ENCODE measurements at places on chromosomes 4 and X. TPM values are rescaled to one million over a fixed set of nuclear protein-coding genes. Genes with fewer than 3 reads are reported as not detected.

FAM9C gene
- not detected for total RNA-seq

MYOZ2 gene
- total RNA-seq, result 0.58 TPM

DNA sequence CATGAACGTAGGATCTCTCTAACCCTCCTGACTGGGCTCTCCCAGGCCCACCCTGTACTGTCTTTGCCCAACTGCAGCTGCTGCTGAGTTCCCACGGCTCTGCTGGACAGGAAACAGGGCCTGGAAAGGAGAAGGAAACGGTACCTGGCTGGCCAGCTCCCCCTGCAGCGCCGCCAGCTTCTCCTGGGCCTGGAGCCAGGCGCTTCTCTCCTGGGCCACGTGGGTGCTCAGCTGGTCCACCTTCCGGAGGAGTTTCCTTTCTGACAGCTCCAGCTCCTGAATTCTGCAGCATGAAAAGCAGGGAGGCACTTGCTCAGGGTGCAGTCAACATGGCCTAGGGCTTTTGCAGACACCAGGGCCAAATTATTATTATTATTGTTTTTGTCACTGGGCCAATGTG, 6.5 kb downstream of the C4orf50 start:
- H3K36me3 ChIP-seq, result no peaks in the 10 kb centered on the region
- DNase-seq, result no peak

GRCh38 chrX:149652232-149652981, 20.8 kb upstream of the TMEM185A start:
- no peak overlapping the region for H3K27ac ChIP-seq
- no peaks in the 10 kb centered on the region for H3K27me3 ChIP-seq
- no peak for DNase-seq
- H3K36me3 ChIP-seq, result no peaks in the 10 kb centered on the region

DNA sequence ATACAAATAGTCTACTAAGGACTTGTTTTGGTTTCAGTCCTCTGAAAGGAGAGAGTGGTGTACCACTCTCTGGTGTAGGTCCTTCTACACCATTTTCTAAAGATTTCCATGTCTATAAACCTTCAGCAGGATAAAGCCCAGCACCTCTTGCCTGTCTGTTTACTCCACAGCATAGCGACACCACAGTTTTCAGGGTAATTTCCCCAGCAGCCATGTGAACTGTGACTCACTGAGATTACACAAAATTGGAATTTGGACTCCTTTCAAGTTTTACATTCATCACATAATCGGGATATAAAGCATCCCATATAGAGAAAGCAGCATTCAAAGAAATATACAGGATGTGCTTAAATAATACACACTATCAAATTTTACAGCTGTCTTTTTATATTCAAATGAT, 229.6 kb downstream of the PRDM5 start:
- H3K4me3 ChIP-seq, result no peak overlapping the region

HMGB2 gene
- total RNA-seq, result 35.7 TPM

SCOC gene
- total RNA-seq, result 64.4 TPM

RAB41 gene
- total RNA-seq, result not detected

PWWP3B gene
- total RNA-seq, result 0.13 TPM

- DNase-seq, result no peak
- H3K4me1 ChIP-seq, result no peaks in the 10 kb centered on the region
- no peaks in the 10 kb centered on the region for H3K27me3 ChIP-seq
- H3K27ac ChIP-seq, result no peak overlapping the region
Measured at GRCh38 chr4:153160821-153161220, 43.4 kb upstream of the TRIM2 start.

GRCh38 chr4:184845367-184846021, 19.7 kb upstream of the ACSL1 start:
- H3K27ac ChIP-seq, result no peak overlapping the region
- no peak overlapping the region for H3K4me3 ChIP-seq
- DNase-seq, result no peak
- H3K27me3 ChIP-seq, result no peaks in the 10 kb centered on the region
- no peaks in the 10 kb centered on the region for H3K36me3 ChIP-seq
- no peaks in the 10 kb centered on the region for H3K4me1 ChIP-seq

DNA sequence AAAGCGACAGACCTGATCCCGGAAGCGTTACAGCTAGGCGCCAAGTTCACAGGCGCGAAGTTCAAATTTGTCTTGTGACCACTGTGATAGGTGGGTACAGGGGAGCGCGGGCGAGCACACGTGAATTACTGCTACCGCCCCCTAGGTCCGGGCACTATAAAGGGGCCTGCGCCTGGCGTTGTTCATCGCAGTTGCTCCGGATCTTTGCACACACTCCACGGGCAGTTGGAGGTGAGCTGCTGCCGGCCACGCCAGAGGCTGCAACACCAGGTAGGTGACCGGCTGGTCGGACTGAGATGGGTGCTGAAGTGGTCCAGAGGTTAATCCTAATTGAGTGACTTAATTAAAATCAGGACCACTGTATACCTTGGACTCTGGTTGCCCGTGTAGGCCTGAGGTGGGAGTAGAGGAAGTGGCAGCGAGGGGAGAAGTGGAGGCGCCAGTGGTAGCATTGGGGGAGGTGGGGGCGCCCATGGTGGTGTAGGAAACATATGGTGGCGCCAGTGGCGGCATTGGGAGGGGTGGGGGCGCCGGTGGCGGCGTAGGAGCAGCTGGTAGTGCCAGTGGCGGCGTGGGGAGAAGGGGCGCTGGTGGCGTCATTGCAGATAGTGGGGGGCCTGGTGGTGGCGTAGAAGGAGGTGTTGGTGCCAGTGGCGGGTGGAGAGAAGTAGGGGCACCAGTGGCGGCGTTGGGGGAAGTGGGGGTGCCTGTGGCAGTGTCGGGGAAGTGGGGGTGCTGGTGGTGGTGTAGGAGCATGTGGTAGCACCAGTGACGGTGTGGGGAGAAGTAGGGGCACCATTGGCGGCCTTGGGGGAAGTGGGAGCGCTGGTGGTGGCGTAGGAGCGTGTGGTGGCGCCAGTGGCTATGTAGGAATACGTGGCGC, at the start of gene GCNA:
Gene GCNA (plus strand): TSS at position 185 of the 883 bp plus-strand sequence. CDS start 2,385 bp downstream, outside the sequence.
- H3K27me3 ChIP-seq, result no peaks in the 10 kb centered on the region
- no peaks in the 10 kb centered on the region for H3K4me1 ChIP-seq
- no peak for DNase-seq
- peaks cover 36% of the 10 kb centered on the region for H3K36me3 ChIP-seq

GRCh38 chr4:10442976-10443375, 14.2 kb downstream of the ZNF518B start:
- no peaks in the 10 kb centered on the region for H3K27me3 ChIP-seq
- no peak for DNase-seq
- H3K4me3 ChIP-seq, result no peak overlapping the region
- H3K27ac ChIP-seq, result no peak overlapping the region
- H3K36me3 ChIP-seq, result peaks cover 15% of the 10 kb centered on the region

CYBB gene
- 13.3 TPM for total RNA-seq

GRCh38 chrX:154023276-154024000, 3.7 kb upstream of the IRAK1 start:
- H3K36me3 ChIP-seq, result peaks cover 9% of the 10 kb centered on the region
- DNase-seq, result no peak
- no peak overlapping the region for H3K27ac ChIP-seq
- no peak overlapping the region for H3K4me3 ChIP-seq
- no peaks in the 10 kb centered on the region for H3K27me3 ChIP-seq

DNA sequence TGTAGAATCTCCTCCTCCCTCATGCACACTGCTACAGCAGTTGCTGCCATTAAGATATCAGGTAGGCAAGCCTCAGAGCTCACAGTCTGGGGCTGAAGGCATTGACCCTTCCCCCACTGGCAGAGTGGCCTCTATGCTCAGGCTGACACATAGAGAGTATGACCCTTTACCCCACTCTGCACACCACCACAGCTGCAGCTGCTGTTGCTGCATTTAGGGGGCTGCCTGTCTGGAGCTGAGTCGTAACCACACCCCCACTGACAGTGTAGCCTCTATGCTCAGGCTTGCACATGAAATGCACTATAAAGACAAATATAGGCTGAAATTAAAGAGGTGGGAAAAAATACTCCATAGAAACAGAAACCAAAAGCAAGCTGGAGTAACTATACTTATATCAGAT, 289.3 kb upstream of the PABPC4L start:
- H3K4me1 ChIP-seq, result no peaks in the 10 kb centered on the region
- no peaks in the 10 kb centered on the region for H3K36me3 ChIP-seq
- no peak overlapping the region for H3K27ac ChIP-seq
- no peak overlapping the region for H3K4me3 ChIP-seq
- H3K27me3 ChIP-seq, result no peaks in the 10 kb centered on the region
- no peak for DNase-seq

GRCh38 chr4:96642490-96642889, 802.6 kb downstream of the PDHA2 start:
- no peaks in the 10 kb centered on the region for H3K4me1 ChIP-seq
- H3K27me3 ChIP-seq, result no peaks in the 10 kb centered on the region
- no peak for DNase-seq
- no peak overlapping the region for H3K27ac ChIP-seq
- no peaks in the 10 kb centered on the region for H3K36me3 ChIP-seq
- no peak overlapping the region for H3K4me3 ChIP-seq

CYLC1 gene
- not detected for total RNA-seq

DNA sequence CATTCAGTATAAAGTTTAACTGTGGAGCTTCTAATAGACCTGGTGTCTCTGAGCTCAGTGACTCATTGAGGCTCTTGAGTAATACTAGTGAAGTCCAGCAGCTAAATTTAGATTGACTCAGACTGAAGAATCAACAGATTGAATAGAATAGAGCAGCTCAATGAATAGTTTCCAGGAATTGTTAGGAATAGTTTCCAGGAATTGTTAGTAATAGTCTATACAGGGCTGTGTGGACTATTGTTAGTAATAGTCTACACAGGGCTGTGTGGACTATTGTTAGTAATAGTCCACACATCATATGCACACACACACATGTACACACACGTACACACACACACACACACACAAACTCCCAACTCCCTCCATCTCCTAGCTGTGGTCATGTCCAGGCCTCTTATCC, 3.0 kb downstream of the GIMD1 start:
- H3K4me3 ChIP-seq, result no peak overlapping the region
- no peak for DNase-seq
- H3K27ac ChIP-seq, result no peak overlapping the region
- H3K27me3 ChIP-seq, result no peaks in the 10 kb centered on the region

WDR1 gene
- total RNA-seq, result 451 TPM

CLGN gene
- total RNA-seq, result 2.3 TPM

CCDC160 gene
- total RNA-seq, result not detected

DNA sequence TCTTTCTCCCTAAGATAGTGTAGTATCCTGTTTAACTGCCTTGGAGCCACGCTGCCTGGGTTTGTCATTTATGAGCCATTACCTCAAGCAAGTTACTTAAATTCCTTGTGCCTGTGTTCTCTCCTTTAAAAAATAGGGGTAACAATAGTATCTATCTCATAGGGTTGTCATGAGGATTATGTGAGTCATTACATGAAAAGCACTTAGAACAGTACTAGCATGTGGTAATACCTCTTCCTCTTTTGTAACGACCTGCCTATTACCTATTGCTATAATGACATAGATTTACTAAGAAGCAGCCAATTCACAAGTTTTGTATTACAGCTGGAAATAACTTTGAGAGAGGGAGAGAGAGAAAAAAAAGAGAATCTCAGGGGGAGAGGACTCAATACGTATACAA, 834.7 kb downstream of the RAPGEF2 start:
- no peak overlapping the region for H3K4me3 ChIP-seq
- no peak overlapping the region for H3K27ac ChIP-seq
- H3K27me3 ChIP-seq, result no peaks in the 10 kb centered on the region
- H3K4me1 ChIP-seq, result no peaks in the 10 kb centered on the region
- DNase-seq, result no peak

- H3K27ac ChIP-seq, result no peak overlapping the region
- no peak overlapping the region for H3K4me3 ChIP-seq
- no peaks in the 10 kb centered on the region for H3K36me3 ChIP-seq
- DNase-seq, result no peak
- H3K4me1 ChIP-seq, result no peaks in the 10 kb centered on the region
Measured at GRCh38 chrX:124346877-124347241, 496 bp downstream of the SH2D1A start.

DNA sequence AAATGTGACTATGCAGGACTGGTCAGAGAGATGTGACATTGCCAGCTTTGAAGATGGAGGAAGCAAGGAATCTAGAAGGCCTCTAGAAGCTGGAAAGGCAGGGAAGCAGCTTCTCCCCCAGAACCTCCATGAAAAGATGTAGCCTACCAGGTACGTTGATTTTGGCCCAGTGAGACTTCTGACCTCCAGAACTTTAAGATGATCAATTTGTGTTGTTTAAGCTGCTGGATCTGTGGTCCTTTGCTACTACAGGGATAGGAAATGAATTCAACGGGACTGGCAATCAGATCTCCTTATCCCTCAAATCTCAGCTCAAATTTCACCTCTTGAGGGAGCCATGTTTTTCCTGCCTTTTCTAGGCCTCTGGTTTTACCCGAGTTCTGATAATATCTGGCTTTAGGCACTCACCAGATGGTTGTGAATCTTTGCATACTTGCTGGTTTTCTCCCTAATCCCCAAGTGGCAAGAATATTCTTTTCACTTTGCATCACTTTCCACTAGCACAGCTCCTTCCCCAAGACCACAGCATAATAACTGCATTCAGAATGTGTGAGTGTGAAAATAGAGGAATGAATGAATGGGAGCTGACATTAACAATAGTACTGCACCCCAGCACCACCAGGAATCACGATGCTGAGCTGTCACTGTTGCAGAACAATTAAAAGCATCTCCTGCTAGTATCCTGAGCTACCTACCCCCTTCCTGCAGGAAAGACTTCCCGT, 25.5 kb upstream of the TMSB4X start:
- no peaks in the 10 kb centered on the region for H3K27me3 ChIP-seq
- H3K4me1 ChIP-seq, result peaks cover 19% of the 10 kb centered on the region
- no peaks in the 10 kb centered on the region for H3K36me3 ChIP-seq
- DNase-seq, result no peak

ARAP2 gene
- total RNA-seq, result 7.5 TPM
